Stimulated activated CD8-positive, alpha-beta memory T cell treated with anti-CD3 and anti-CD28 coated beads, Interleukin-4, amount 100 ng/mL, for 1 hour (primary cell): ENCODE measurements at places on chromosomes 11 and 22.

DNA sequence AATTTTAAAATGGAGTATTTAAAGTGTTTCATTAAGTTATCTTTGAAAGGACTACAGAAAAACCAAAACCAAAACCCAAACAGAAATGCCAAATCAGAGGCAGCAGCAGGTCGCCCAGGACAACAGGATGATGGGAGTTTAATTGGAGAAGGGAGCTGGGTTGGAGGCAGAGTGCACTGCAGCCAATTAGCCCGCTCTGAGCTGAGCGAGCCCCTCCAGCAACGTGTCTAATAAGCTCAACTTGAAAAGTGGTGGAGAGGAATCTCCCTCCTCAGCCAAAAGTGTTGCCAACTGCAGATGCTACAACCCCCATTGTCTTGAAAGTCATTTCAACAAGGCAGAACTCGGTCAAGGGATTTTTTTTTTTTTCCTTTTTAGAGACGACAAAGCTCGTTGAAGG lies 323.9 kb downstream of the CADM1 start:
- DNase-seq = no peak

GRCh38 chr11:66875378-66875777 lies 18.5 kb downstream of the LRFN4 start:
- no peak for DNase-seq

GRCh38 chr11:120674542-120674941 lies 163.0 kb downstream of the GRIK4 start:
- DNase-seq = no peak

DNA sequence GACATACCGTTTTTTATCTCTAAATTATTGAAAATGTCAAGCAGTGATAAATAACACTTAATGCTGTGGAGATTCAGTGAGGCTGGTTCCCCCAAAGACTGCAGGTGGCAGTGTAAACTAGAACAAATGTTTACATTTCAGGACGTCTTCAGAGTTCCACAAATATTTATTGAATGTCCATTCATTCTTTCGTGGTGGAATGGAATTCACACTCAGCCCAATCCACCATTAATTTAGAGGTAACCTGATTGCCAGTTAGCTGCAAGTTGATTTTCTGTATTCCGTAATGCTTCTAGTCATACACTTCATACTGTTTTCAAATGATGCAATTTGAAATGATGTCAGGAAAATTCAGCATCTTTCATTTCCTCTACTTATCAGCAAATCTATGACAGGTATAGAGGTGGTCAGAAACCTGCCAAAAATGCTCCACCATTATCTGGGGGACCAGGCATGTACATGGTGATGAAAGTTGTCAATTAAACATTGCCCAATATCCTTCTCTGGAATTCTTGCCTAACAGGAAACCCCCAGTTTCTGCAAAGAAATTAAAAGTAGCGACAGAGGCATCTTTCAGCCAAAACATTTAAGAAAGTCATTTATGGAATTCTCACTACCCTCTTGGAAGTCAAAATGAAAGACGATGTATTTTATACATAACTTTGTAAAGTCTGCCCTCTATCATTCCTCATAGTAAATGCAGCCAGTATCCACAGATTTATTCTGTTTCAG lies 94.3 kb upstream of the BMAL1 start:
- DNase-seq = no peak

GRCh38 chr11:106644824-106645223 lies 373.5 kb downstream of the GUCY1A2 start:
- DNase-seq = no peak

DNA sequence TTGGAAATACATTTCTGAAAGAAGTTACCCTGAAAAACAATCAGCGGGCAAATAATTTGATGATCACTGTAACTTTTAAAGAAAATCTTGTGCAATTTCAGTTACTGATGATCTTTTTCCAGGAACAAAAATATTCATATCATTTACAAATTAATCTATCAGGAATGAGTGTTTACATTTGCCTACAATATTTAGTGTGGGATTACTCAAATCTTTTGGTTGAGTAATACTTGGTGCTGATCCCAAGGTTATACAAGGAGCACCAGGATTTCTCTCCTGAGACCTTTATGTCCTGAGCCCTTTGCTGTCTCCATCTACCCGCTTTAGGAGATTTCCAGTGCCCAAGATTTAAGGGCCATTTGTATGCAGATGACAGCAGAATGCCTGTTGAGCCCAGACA lies 116.1 kb downstream of the ATXN10 start:
- no peak for DNase-seq

DNA sequence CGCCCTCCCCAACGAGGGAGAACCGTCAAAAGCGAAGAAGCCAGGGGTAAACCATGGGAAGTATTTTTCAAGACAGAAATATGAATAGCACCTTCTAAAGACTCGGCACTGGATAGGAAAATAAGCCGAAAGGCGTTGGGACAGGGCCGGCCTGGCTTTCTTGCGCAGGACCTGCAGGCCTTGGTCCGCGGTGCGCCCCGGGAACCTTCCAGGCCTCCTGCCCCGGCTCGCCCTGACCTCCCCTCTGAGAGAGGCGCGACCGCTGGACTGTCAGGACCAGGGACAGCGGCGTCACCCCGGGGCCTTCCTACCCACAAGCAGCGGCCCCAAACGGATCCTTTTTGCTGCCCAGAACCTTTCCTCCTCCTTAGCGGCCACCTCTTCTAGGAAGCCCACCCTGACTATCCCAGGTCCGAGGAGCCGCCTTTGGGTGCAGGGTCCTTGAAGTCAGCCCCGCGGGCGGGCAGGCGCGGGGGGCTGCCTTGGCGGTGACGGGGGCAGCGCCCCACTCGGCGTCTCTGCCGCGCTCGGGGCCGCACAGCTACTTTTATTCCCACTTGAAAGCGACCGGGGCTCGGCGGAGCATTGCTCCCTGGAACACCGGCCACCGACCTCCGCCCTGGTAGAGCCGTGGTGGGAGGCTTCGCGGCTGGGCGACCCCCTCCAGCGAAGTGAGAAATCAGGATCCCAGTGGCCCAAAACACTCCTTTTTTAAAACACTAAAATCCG lies 650 bp upstream of the MAPK11 start:
- DNase-seq = no peak

GRCh38 chr11:66151273-66151672 lies 81.2 kb downstream of the PACS1 start:
- no peak for DNase-seq

DNA sequence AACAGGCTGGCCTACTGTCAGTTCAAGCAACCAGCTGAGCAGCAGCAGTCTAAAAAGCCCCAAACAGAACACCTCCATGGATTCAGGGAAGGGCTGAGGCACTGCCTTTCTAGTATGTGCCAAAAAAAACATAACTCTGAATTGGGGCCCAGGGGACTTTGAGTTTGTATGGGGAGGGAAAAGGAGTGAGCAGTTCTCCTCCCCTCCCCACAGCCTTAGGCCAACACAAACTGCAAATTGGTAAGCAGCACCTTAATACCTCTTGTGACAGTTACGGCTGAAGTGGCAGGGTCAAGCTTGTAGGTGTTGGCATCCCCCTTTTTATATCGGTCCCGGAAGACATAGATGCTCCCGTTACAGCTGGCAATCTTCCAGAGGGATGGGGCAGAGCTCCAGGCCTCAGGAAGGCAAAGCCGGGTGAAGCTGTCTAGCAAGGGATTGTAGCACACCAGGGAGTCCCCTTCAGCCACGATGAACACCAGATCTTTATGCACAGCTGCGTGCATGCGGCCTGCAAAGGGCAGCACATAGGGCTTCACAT lies 6.0 kb downstream of the KBTBD4 start:
- DNase-seq = no peak

GRCh38 chr11:56911312-56911711 lies 77.4 kb upstream of the OR5AK2 start:
- DNase-seq = no peak

DNA sequence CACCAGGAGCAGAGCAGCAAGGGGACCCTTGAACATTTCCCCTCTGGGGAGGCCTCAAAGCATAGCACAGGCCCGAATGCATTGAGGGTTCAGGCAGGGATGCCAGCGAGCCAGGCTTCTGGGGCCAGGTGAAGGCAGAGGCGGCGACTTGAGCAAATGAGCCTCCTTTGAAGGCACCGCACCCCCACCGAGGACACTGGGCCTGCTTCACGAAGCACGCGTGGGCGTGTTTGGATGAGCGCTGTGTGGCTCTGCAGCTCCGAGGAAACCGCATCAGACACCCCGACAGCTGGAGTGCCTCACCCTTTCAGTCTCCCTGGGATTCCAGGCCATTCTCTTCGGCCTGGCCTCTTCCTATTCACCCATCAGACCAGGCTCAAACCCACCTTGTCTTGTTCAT lies 301.8 kb downstream of the NTM start:
- no peak for DNase-seq

GRCh38 chr22:39241794-39242594 lies 2.8 kb downstream of the PDGFB start:
- no peak for DNase-seq

GRCh38 chr11:88799771-88800500 lies 265.8 kb downstream of the GRM5 start:
- DNase-seq = no peak

DNA sequence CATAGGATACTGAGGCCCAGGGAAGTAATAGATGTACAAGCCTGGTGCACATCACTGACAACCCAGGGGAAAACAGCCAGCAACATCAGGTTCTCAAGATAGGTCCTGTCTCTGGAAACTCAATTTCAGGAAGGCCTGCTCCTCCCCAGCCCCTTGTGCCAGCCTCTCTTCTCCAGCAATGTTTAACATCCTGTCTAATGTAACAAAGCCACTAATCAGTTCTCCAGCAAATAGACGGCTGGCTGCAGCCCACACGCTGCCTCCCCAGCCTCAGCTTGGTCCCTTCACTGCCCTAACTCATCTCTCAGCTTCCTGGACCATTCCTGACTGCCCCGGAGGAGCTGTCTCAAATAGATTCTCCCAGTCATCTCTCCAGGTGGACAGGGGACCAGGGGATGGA lies 37.8 kb downstream of the RPL27A start:
- DNase-seq = no peak

- DNase-seq = no peak
Measured at GRCh38 chr22:20295262-20296064, 24.4 kb downstream of the DGCR6L start.

- DNase-seq = no peak
Measured at GRCh38 chr11:17764446-17765218, 30.1 kb downstream of the KCNC1 start.

GRCh38 chr22:29799217-29799680 lies 32.1 kb downstream of the UQCR10 start:
- DNase-seq = no peak

DNA sequence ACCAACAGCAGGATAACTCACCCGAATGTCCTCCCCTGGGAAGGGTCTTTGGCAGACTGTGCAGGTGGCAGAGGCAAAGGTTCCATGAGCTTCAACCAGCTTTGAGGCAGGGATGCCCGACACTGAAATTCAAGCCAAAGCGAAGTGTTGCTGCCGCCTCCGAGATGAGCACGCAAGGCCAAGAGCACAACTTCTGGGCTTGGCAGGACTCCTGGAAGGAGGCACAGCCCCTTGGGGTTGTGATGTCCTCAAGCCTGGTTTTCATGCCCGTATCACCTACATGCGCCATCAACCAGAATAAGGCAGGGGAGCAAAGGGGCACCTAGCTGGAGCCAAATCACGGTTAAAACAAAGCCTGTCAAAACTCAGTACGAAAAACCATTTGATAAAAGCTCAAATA lies 5.7 kb downstream of the SIRT3 start:
- no peak for DNase-seq

DNA sequence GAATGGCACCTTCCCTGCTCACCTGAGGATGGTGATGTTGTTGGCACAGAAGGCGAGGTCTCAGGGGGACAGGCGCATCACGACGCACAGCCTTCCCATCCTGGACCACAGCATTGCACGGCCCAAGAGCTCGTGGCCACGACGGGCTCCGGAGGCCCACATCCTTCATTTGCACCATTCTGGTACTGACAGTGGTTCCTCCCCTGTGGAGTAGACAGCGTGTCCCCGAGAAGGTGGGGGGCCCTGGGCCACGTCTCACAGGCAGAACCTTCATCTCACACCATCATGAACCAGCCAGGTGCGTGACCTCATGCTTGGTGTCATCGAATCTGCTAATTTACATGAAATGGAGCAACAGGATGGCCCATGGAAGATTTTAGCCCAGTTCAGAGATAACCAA lies 180.0 kb downstream of the CTTN start:
- DNase-seq = no peak
